ENCODE measurements at places on chromosomes 4 and X. TPM values are rescaled to one million over a fixed set of nuclear protein-coding genes. Genes with fewer than 3 reads are reported as not detected.

The NPY5R gene
- not detected for total RNA-seq

The AFP gene
- total RNA-seq, result not detected

The FREM3 gene
- not detected for total RNA-seq

The CT47C1 gene
- total RNA-seq, result not detected

- H3K27me3 ChIP-seq, result no peaks in the 10 kb centered on the region
- no peak for DNase-seq
- no peaks in the 10 kb centered on the region for H3K4me1 ChIP-seq
- no peaks in the 10 kb centered on the region for H3K36me3 ChIP-seq
Measured at GRCh38 chr4:8472158-8472688, 31.6 kb downstream of the TRMT44 start.

GRCh38 chrX:150081076-150081475, 142.8 kb upstream of the EOLA2 start:
- no peak for DNase-seq
- H3K27me3 ChIP-seq, result no peaks in the 10 kb centered on the region
- no peaks in the 10 kb centered on the region for H3K4me1 ChIP-seq
- no peaks in the 10 kb centered on the region for H3K36me3 ChIP-seq
- no peak overlapping the region for H3K27ac ChIP-seq
- no peak overlapping the region for H3K4me3 ChIP-seq

DNA sequence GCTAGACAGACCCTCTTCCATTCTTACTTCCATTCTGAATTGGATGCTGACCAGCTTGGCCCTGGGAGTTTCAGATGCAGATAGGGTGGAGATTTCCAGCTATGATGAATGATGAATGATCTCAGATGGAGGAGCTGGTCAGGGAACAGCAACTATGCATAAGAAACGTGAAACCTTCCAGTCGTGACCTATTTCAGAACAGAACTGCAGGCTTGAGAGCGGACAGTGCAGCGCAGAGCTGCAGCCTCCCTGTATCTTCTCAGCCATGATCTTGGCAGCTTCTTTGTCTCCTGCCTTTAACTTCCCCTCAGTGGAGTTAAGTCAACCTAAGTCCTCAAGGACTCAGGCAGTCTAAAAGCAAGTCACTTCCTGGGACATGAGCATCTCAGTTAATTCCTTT, 43.3 kb upstream of the HAND2 start:
- no peak for DNase-seq
- H3K4me3 ChIP-seq, result no peak overlapping the region
- no peaks in the 10 kb centered on the region for H3K36me3 ChIP-seq
- no peaks in the 10 kb centered on the region for H3K4me1 ChIP-seq
- H3K27ac ChIP-seq, result no peak overlapping the region

DNA sequence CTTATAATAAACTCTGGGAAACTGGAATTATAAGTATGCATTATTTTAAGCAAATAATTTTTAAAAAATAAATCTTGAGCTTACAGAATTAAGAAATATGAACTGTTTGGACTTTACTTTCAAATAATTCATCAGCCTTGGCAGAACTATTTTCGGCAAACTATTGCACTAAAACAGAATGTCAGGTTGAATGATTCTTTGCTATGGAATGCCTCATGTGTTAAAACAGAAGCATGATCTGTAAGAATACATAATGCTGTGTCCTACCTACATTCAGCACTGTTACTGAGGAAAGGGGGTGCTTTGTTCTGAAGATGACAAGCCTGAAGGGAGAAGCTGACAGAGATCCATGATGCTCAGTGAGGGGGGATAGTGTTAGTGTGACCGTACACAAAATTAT, 55.6 kb upstream of the EXOC1L start:
- H3K4me3 ChIP-seq, result no peak overlapping the region
- no peaks in the 10 kb centered on the region for H3K4me1 ChIP-seq
- no peaks in the 10 kb centered on the region for H3K36me3 ChIP-seq
- no peak for DNase-seq
- H3K27me3 ChIP-seq, result no peaks in the 10 kb centered on the region
- no peak overlapping the region for H3K27ac ChIP-seq

DNA sequence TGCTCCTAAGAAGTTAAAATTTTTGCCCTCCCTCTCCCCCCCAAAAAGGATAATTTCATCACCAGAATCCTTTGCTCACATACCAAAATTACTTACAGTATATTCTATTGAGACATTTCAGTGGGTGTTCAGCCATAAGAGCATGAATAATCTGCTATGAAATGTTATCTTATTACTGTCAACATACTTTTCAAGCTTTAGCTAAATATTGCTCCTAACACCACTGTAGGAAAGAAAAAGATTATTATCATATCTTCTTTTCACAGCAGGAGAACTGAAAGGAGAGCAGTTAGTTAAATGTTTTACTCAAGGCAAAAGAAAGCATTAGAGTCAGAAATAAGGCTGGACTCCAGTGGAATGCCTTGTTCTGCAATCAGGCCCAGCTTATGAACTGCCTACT, 231.0 kb upstream of the GYPA start:
- no peaks in the 10 kb centered on the region for H3K4me1 ChIP-seq
- DNase-seq, result no peak
- H3K27me3 ChIP-seq, result no peaks in the 10 kb centered on the region
- H3K36me3 ChIP-seq, result no peaks in the 10 kb centered on the region

GRCh38 chrX:30688641-30689040, 35.4 kb downstream of the GK start:
- no peak for DNase-seq
- no peaks in the 10 kb centered on the region for H3K27me3 ChIP-seq
- H3K4me3 ChIP-seq, result no peak overlapping the region
- no peaks in the 10 kb centered on the region for H3K4me1 ChIP-seq

DNA sequence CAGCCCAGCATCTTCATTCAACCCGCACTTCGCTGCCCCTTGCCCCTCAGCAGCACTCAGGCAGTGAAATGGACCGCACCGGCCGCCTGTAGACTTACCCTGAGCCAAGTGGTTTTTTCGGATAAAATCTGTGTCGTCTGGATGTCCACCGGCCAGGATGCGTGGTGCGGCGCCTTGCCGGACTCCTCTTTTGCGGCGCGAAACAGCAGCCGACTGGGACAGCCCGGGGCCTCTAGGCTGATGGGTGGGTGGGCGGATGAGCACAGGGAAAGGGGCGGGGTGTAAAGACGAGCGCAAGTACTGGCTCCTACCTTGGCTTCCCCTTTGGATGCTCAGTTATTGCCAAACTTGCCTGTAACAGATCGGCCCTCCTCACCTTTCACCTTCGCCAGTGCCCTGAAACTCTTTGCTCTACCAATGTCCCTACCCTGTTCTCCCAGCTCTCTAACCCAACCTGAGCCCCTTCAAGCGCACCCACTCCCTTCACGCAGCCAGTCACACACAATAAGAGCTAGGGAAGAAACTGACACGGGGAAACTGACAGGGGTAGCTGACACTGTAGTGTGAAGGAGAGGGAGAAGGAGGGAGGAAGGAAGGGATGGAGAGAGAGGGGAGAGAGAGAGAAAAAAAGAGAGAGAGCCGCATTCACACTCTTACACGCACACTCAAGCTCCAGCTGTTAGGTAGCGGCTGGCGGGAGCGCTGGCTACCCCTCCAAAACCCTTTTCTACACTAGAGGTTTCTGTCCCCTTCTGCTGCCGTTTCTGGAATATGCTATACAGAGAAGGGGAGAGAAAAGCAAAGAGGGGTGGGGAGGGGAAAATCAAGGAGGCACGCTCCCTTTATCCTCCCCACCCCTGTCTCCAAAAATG, 559 bp downstream of the TRPC5 start:
- H3K27ac ChIP-seq, result no peak overlapping the region
- H3K27me3 ChIP-seq, result no peaks in the 10 kb centered on the region
- H3K4me3 ChIP-seq, result no peak overlapping the region
- H3K4me1 ChIP-seq, result no peaks in the 10 kb centered on the region
- DNase-seq, result no peak
- no peaks in the 10 kb centered on the region for H3K36me3 ChIP-seq

DNA sequence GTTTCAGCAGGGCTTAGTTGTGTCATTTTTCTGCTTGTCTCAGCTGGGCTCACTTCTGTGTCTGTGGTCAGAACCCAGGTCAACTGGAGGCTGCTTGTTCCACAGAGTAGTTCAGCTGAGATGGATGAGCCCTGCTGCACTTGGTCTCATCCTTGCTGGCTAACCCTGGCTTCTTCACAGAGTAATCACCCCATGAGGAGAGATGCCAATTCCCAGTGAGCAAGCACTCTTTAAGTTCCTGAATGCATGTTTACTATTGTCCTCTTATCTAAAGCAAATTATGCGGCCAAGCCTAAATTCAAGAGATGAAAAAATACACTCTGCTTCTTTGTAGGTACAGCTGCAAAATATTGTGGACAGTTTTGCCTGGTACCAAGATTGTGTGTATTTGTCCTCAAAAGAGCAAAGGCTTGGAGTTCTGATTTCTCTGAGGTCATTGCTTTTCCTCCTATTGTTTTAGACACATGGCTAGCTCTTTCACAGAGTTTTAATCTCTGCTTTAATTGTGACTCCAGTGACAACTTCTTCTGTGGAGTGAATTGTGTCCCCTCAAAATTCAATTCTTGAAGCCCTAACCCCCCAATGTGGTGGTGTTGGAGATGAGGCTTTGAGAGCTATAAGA, 236.6 kb upstream of the ANKRD50 start:
- H3K4me1 ChIP-seq, result no peaks in the 10 kb centered on the region
- DNase-seq, result no peak
- H3K36me3 ChIP-seq, result no peaks in the 10 kb centered on the region
- no peaks in the 10 kb centered on the region for H3K27me3 ChIP-seq
- H3K4me3 ChIP-seq, result no peak overlapping the region
- H3K27ac ChIP-seq, result no peak overlapping the region

- no peak overlapping the region for H3K27ac ChIP-seq
- no peaks in the 10 kb centered on the region for H3K36me3 ChIP-seq
- DNase-seq, result no peak
- no peaks in the 10 kb centered on the region for H3K27me3 ChIP-seq
Measured at GRCh38 chr4:173932701-173933100, 350.8 kb downstream of the FBXO8 start.

DNA sequence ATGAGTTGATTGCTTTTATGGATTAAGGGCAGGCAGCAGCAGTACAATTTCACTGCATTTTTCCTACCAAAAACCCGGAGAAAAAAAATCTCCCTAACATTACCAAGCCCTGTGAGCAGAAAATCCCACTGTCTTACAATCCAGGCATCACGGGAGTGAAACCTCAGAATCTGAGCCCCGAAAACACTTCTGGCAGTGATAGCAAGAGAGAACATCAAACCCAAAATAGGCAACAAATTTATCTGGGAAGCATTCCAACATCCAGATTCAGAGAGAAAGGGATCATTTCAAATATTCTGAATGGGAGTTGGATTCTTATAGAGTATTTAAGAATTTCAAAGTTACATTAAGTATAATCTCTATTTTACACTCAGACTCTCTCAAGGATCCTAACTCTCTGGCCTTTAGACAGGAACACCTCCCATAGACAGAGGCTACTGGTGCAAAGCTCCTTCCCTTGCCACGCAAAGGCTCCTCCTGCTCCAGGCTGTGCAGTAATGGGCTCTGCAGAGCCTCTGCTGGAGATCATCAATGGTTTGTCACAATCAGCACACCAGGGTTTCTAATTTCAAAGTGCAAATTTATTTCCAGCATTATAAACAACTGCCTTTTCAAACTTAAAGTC, 256.9 kb downstream of the PARM1 start:
- no peaks in the 10 kb centered on the region for H3K4me1 ChIP-seq
- no peak for DNase-seq
- no peak overlapping the region for H3K27ac ChIP-seq
- no peaks in the 10 kb centered on the region for H3K36me3 ChIP-seq
- no peaks in the 10 kb centered on the region for H3K27me3 ChIP-seq
- no peak overlapping the region for H3K4me3 ChIP-seq

- no peak overlapping the region for H3K27ac ChIP-seq
- no peak for DNase-seq
- H3K4me1 ChIP-seq, result no peaks in the 10 kb centered on the region
- H3K4me3 ChIP-seq, result no peak overlapping the region
- H3K27me3 ChIP-seq, result no peaks in the 10 kb centered on the region
- no peaks in the 10 kb centered on the region for H3K36me3 ChIP-seq
Measured at GRCh38 chr4:6373541-6374410, 98.6 kb downstream of the PPP2R2C start.

DNA sequence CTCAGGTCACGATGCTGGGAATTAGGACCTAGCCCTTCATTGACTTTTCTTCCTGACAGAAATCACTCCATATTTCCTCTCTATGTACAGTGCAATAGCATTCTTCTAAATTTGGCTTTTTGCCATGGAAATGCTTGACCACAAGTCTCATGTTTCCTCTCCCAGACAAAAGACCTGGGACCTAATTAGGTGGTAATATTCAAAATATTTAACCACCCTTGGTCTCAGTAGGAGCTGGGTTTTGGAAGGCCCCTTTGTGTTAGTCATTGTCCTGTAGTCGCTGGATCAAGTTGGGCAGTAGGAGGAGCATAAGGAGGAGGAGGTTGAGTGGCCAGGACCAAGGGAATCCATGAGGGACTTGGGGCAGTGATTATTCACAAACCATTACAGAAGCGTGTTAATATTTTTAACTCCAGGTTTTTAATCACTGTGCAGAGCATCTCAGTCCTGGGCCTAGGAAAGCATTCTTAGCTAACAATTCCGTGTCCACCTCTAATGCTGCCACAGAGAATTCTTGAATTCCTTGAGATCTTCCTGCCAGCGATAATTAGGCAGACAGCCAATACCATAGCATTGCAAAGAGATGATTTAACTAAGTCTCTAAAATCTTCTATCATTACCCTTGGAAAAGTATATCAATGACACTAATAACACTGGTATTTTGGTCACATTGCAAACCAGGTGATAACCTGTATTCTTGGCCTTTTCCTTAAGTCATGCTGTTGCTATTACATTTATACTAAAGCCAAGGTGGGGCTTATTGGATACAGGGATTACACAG, 25.0 kb upstream of the SHROOM4 start:
- H3K4me3 ChIP-seq, result no peak overlapping the region
- H3K27ac ChIP-seq, result no peak overlapping the region
- H3K4me1 ChIP-seq, result no peaks in the 10 kb centered on the region
- H3K36me3 ChIP-seq, result no peaks in the 10 kb centered on the region

DNA sequence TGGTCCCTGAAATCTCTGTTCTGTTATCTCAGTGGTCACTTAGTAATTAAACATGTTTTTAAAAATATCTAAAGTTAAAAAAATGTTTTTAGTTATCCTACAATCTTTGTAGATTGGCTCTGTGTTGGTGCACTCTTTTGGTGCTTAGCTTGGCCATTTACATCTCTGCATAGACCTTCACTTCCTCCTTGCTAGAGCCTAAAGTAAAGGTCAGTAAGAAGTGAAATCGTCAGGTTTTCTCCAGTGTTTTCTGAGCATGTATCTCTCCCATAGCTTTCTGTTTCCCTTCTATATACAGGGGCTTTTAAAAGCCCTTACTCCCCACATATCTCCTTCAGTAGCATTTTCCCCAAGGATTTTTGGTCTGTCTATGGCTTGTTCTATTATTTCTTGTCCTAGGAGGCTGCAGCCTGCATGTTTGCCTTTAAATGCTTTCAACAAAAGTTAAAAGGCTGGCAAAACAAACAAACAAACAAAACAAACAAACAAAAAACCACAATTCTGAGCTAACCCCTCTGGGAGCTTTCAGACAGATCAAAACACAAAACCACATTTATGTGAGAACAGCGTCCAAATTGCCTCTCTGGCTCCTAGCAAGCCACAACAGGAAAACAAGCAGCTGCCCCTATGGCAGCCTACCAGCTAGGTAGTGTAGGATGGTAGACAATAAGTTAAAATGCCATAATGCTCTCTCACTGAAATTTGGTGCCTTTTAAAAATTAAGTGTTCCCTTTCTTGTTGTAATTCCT, 27.3 kb upstream of the GPRASP2 start:
- H3K4me1 ChIP-seq, result no peaks in the 10 kb centered on the region
- H3K4me3 ChIP-seq, result no peak overlapping the region
- H3K27me3 ChIP-seq, result no peaks in the 10 kb centered on the region
- DNase-seq, result no peak
- H3K27ac ChIP-seq, result no peak overlapping the region

Measured in CD8-positive, alpha-beta memory T cell (primary cell).